Activated CD8-positive, alpha-beta memory T cell treated with anti-CD3 and anti-CD28 coated beads for 48 hours (primary cell): ENCODE measurements at places on chromosomes 12 and 14.

GRCh38 chr14:64698903-64699302, 5.3 kb upstream of the PLEKHG3 start:
- no peak for DNase-seq

GRCh38 chr12:80941916-80942315, 4.2 kb upstream of the LIN7A start:
- no peak for DNase-seq

DNA sequence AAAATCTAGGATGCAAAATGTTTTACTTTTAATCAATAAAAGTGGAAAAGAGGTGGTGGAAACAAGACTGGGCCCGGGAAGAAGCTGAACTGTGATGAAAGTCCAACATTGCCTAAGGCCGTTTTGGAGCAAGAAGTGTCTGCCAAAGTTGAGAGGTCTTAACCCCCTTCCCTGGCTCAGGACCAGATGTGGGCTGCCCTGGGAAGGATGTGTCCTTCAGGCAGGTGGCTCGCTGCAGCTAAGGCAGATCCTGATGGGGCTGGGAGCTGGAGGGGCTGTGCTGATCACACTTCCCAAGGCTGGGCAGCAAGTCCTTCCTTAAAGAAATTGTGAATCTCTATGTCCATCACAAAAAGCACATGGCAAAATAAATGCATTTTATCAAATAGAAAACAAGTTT, 581.6 kb downstream of the GALC start:
- DNase-seq = no peak

GRCh38 chr12:53235742-53236442, 3.9 kb upstream of the RARG start:
- DNase-seq = no peak

GRCh38 chr12:13273850-13274249, 77.3 kb downstream of the EMP1 start:
- no peak for DNase-seq

- no peak for DNase-seq
Measured at GRCh38 chr12:47184229-47184628, 104.5 kb upstream of the AMIGO2 start.

DNA sequence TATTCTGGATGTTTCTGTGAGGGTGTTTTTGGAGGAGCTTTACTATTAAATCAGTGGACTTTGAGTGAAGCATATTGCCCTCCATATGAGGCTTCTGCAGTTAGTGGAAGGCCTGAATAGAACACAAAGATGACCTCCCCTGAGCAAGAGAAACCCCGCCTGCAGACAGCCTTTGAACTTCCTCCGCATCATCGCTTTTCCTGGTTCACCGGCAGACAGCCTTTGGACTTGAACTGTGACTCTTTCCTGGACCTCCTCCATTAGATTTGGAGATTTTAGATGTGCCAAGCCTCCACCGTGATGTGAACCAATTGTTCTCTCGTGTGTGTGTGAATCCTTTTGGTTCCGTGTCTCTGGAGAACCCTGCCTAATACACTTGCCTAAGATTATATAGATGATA, 208.4 kb downstream of the EFCAB11 start:
- DNase-seq = no peak

GRCh38 chr12:65534238-65534841, 255.9 kb downstream of the MSRB3 start:
- no peak for DNase-seq

DNA sequence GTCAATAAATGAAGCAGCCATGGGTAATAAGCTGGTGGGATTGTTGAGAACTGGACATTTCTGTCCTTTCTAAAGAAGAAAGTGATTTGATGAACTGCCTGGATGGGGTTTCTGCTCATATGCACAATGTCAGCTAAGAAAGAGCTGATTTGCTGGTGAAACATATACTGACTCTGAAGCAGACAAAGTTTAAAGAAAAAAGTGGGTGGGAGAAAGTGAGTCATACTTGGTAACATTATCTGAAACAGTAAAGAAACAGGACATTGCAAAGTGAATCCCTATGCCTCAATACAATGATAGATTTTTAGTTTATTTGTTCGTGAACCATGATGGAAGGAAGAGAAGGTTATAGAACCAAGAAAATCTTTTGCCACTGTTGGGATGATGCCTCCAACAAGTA, 95.6 kb upstream of the DNM1L start:
- no peak for DNase-seq

DNA sequence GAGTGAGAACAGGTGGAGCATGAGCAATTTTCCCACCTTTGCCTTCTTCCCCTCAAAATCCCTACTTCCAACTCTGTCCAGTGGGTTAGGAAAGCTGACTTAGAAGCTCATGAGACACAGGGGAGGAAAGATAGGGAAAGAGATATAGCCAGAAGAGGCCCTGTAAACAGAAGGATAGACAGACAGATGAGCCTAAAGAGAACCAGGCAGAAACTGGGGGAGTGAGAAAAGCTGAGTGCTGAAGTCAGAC, 5.0 kb downstream of the AJUBA start:
- DNase-seq = no peak

- no peak for DNase-seq
Measured at GRCh38 chr12:112961536-112961935, 16.8 kb upstream of the OAS2 start.

GRCh38 chr14:67999705-68000384, 180.3 kb downstream of the RAD51B start:
- no peak for DNase-seq

- DNase-seq = no peak
Measured at GRCh38 chr14:96390965-96391292, 999 bp upstream of the AK7 start.

DNA sequence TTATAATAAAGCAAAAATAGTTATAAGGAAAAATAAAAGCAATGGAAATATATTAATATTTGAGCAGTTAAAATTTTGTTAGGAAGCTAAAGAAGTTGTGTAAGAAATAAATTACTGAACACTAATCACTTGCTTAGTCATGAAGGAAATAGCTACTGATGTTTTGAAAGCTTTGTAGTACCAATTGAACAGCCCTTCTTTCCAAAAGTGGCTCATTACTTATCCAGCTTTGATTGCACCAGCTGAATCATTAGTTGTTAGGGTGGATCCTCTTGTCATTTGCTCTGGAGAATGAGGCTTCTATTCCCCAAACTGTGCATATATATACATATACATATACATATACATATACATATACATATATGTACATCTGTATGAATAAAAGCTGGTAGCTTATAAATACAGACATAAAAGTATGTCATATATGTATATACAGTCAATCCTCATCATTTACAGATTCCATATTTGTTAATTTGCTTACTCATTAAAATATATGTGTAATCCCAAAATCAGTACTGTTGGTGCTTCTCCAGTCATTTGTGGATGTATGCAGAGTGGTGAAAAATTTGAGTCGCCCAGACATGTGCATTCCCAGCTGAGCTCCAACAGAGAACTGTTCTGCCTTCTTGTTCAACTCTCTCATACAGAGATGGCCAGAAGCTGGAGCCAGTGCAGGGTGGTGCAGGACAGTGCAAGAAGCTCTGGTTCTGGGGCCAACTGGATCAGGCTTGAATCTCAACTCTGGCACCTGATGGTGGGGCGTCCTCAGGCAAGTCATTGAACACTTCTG, 214.1 kb downstream of the RPAP3 start:
- no peak for DNase-seq

DNA sequence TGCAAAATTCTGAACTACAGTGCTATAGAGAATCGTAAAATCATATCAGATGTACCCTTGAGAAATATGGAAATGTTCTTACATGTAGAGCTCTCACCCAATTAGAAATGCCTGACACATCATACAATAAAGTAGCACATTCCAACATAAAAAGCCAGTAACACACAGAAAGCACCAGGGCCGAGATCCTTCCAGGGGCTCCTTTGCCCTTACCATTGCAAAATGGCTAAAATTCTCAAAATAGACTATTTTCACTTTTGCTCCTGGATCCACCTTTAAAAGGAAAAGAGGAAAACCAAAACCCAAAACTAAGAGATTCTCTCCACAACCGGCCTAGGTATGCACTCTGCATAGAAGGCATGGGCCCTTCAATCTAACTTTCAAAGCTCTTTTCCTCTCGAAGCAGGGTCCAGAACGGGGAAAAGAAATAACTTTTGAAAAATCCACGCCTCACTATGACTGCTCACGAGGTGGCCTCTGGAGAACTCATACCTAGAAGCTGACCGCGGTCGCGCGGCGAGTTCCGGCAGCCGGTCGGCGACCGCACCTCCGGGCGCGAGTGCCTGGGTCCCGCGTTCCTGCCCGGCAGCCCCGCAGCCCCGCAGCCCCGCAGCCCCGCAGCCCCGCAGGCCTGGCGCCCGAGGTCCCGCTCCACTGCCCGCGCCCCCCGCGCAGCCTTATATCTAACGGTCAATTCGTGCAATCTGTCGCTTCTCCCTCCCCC, 2.7 kb downstream of the OTX2 start:
- no peak for DNase-seq

DNA sequence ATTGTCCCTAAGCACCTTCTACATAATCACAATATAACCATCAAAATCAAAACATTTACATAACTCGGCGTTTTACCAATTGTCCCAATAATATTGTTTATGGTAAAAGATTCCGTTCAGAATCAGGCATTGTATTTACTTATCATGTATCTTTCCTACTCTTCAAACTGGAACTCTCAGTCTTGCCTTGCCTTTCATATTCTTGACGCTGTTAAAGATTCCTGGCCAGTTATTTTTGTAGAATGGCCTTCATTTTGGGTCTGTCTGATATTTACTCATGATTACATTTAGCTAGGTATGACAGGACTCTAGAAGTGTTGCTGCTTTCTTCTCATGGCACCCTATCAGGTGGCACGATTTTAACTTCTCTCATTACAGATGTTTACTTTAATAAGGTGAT, 850 bp upstream of the HEATR5A start:
- no peak for DNase-seq

GRCh38 chr14:78446807-78447206, 276.6 kb downstream of the NRXN3 start:
- DNase-seq = no peak

DNA sequence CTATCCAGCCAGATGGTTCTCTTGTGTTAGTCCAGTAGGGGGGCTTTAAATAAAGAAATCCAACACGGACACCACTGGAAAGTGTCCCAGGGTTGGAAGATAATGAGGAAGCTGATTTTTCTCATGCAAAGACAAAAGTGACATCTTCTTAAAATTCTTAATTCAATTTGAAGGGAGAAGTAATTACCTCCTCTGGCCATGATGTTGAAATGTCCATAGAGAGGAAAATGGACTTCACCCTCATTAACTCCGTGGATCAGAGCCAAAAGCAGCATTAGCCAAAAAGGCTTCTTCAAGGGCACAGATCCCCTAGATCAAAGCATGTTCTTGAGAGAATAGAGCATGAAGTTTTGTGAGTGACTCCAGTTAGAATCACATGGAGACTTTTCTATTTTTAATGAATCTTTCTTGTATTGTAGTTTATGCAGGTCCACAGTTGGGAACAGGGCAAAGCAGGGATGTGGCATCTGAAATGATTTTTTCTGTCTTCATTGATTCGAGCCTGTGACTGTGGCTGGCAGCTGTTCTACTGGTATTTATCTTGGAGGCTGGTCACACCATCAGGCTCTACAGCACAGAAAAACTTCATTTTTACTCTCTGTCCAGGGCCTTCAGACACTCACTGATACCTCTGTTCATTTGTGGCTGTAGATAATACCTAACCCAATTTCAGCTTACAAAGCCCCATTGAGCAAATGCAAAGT, 1002.5 kb downstream of the AACS start:
- no peak for DNase-seq

- no peak for DNase-seq
Measured at GRCh38 chr14:27181333-27181732, 583.5 kb upstream of the NOVA1 start.

DNA sequence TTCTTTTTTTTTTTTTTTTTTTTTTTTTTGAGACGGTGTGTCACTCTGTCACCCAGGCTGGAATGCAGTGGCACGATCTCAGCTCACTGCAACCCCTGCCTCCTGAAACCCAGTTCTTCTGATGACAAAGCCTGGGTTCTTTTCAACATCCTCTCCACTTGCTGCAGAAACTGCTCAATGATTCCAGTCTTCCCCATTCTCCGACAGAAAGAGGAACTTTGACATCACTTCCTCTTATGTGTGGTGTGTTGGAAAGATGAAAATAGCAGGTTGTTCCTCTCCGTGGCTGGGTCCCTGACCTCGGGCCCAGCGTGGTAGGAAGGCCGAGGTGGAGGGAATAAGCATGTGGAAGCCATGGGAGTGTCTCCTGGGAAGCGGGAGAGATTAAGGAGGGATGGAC, 198.4 kb downstream of the PHETA1 start:
- no peak for DNase-seq

DNA sequence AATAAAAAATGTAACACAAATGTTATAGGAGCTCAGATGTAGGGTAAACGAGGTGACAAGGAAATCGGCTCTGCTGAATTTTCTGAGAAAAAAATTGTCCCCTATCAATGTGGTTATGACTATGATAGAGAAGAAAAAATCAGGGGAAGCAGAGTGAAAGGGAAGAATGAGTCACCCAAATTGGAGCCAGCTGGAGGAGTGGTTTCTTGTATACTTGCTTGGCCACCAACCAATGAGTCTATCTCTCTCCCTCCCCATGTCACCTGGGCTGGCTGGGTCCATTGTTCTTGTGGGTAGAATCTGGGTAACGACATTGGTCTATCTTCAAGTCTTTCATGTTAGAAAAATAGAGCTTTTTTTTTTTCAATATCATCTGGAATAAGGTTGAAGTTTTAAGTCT, 196.6 kb upstream of the FLRT2 start:
- DNase-seq = no peak

- DNase-seq = no peak
Measured at GRCh38 chr14:100065111-100065871, at the start of gene EVL. EVL (plus strand) TSS chr14:100065422; CDS start chr14:100065501, 79 bp downstream.

- no peak for DNase-seq
Measured at GRCh38 chr14:65019944-65020566, 33.4 kb downstream of the FNTB start.

DNA sequence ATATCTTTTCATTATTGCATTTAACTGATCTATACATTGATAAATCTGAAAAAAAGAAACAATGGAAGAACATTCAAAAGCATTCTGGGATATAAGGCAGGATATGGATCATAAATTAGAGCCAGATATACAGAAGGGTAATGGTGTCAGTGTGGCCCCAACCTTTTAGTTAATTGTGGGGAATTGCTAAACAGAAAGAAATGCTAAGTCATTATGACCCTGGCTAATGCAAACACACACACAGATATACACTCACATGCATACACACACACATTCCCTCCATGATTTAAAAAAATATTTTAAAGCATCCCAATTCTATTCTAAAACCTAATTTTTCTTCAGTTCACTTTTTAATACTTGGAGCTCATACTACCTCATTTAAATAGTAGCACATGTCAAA, 404.5 kb downstream of the BCAT1 start:
- DNase-seq = no peak
